ENCODE measurements at places on chromosomes 2 and 18. TPM values are rescaled to one million over a fixed set of nuclear protein-coding genes. Genes with fewer than 3 reads are reported as not detected.
A peak's percentile ranks its signal among the peaks of the same experiment; 100 is the strongest.

DNA sequence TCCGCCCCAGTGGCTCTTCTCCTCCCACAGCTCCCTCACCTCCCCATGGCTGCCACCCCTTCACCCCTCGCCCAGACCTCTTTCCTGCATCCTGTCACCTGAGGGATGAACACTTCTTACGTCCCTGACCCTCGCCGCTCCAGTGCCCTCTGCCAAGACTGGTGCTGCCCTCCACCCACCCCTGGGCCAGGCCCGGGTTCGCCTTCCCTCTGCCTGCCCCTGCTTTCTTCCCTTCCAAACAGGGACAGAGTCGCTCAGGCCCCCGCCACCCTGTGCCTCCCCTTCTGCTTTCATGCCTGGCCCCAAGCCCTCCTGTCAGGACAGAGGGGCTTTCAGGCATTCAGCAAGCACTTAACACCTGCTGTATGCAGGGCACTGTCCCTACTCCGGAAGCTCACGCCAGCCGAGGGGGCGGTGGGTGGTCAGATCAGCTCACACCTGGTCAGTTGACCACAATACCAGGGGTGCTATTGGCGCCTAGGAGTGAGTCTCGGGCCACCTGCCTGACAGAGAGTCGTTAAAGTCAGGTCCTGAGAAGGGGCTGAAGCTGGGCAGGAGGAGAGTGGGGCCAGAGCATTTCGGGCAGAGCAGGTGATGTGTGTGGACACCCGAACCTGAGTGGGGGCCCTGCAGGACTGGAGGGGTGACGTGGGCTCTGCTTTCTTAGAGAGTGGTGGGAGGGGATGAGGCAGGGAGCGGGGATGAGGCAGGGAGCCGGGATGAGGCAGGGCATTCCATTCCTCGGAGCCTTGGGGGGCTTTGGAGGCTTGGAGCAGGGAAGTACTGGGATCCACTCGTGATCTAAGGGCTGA is 26.0 kb upstream of the HPCAL1 start:
- no peak for DNase-seq

DNA sequence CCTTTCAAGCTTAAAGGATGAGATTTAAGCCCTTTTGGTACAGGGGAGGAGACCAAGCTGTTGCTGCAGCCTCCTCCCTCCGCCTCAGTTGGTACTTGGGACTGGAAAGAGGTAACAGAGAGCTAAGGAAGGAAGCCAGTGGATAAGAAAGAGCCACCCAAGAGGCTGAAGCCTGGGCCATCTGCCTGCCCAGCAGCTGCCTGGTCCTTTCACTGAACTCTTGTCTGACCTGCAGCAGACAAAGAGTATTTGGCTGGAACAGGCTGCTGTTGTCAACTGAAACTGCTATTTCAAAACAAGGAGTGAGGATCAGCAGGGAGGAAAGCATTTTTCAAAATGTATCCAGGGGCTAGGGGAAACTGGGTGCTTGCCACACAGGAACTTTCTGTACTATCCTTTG is 30.3 kb downstream of the TNS1 start:
- DNase-seq = peak; percentile 52

DNA sequence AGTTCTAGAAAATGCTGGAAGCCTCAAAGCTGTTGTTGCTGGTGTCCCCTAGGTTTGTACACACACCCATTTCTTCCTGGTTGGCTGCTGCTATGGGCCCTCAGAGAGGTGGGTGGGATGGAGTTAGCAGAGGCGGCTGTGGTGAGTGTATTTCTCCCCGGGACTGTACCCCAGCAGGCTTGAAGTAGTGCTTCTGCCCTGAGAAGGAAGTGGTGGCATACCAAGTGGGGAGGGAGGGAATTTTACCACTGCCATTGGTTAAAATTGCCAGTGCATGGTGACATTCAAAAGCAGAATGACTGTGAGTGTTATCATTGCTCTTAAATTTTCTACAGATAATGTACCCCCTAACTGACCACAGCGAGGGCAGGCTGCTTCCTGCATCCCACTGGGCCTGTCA is 125.6 kb upstream of the CAPN13 start:
- DNase-seq = no peak

GRCh38 chr2:2271469-2271941 is 59.6 kb downstream of the MYT1L start:
- DNase-seq = peak; percentile 57

The GRP gene
- total RNA-seq = not detected
